ENCODE measurements at places on chromosomes 11 and 22.

DNA sequence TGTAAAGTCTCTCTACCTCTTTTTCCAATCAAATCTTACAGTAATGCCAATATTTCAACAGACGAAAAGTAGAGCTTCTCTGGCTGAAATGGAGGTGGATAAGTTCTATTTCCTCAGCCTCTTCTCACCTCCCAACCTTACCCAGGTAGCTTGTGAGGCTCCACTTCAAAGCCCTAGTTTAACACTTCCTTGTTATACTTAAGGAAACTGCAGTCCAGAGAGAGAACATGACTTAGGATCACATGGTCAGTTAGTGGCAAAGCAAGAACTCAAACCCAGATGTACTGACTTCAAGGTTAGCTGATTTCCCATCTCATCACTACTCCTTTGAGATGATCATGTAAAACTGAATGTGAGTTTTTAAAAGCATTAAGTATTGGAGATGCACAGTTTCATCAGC lies 32.5 kb downstream of the PAK1 start:
- no peak for DNase-seq

- DNase-seq, result peak; percentile 72
Observed at GRCh38 chr11:86632499-86633269, 39.7 kb downstream of the ME3 start.

GRCh38 chr11:8038811-8039529 lies 42.0 kb upstream of the TUB start:
- DNase-seq, result no peak

DNA sequence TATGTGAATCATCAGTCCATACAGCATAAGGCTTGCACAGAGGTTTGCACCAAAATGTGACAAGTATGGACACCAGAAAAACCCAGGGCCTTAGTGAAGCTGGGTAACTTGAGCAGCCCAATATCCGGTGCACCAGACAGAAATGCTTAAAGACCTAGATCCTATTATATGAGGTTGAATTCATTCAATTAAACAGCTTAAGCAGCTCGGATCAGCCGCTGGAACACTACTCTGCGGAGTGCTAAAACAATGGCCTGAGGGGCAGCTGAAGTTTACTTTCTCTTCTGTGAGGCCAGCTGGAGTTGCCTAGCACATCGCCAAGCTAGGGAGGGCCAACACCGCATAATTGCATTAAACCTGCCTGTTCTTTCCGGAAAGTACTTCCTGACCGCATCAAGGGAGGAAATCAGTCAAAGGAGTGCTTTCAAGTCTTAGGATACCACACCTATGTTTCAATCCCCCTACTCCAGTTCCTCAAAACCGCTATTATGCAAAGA lies 17.0 kb upstream of the FAM181B start:
- DNase-seq, result peak; percentile 8

DNA sequence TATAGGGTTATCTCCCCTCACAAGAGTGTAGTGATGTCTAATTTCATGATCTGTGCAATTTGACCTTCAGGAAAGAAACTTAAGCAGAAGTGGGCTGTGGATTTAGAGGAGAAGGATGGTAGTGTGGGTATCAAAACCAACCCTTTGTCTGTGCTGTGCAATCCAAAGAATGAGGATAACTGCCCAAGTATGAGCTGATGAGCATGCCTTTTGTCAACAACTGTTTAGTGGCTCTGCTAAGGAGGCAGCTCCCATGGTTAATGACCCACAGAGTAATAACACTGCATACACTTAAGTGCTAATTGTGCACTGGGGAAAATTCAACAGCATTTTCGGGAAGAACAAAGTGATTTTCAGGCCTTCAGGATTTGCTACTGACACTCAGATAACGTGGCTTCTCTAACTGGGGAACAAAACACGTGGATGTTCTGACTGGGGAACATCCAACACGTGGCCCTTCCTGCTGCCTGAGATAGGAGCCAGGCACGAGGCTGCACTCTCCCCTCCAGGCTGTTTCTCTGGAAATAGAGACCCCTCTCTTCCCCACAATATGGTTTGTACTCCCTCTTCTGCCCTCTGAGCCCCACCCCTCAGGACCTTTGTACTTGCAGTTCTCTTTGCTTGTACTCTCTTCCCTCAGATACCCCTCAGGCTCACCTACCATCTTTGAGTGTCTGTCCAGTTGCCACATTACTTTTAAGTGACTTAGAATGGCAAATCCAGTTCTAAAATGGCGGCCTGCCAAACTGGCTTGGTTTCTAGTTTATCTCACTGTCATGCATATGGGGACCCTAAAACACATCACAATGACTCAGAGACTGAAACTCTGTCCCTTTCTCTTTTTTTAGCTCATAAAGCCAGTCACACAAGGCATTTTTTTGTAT lies 234.9 kb upstream of the POU2AF2 start:
- no peak for DNase-seq

GRCh38 chr22:38631724-38632123 lies 24.5 kb downstream of the FAM227A start:
- DNase-seq, result peak; percentile 72

GRCh38 chr11:128868841-128869671 lies 2.0 kb upstream of the KCNJ1 start:
- no peak for DNase-seq

- DNase-seq, result no peak
Observed at GRCh38 chr11:125299061-125299615, 134.6 kb downstream of the PKNOX2 start.

GRCh38 chr22:46267431-46268279 lies at the start of gene TTC38:
TTC38 (plus strand) TSS chr22:46268008; CDS start chr22:46268040, 32 bp downstream.
- DNase-seq, result peak; percentile 87

GRCh38 chr11:10758957-10759356 lies 7.9 kb downstream of the CTR9 start:
- peak; percentile 39 for DNase-seq

DNA sequence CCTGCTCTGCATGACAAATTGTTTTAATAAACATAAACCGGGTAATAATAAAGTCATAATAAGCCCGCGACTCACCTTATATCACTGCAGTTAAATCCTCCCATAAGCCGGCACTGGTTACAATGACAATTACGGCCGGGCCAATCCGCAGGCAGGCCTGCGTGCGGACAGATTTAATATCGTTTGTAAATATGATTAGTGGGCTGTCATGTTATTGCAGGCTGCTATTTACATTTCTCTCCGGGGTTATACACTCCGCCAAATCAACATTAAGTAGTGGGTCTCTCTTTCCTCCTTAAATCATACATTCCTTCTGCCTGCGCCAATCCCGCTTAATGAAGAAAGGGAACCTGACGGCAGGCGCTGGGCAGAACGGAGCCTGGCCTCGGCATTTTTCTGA lies 51.8 kb upstream of the LMO1 start:
- no peak for DNase-seq

DNA sequence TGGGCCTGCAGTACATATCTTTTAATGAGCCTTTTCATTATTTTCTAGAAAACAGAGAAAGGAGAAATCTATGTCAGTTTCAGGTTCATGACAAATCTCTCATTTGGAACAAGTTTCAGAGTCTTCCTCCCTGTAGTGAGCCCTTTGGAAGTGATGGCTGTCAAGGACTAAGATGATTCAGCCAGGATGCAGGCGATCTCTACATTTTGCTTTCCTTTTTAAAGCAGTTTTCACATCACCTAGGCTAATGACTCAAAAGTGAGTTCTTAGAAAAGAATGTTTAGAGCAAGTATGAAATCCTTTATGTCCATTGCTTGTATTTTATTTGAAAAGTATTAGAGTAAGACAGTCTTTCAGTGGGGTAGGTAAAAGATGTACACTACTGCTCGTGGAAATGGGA lies 130.1 kb downstream of the TRPC6 start:
- DNase-seq, result no peak

DNA sequence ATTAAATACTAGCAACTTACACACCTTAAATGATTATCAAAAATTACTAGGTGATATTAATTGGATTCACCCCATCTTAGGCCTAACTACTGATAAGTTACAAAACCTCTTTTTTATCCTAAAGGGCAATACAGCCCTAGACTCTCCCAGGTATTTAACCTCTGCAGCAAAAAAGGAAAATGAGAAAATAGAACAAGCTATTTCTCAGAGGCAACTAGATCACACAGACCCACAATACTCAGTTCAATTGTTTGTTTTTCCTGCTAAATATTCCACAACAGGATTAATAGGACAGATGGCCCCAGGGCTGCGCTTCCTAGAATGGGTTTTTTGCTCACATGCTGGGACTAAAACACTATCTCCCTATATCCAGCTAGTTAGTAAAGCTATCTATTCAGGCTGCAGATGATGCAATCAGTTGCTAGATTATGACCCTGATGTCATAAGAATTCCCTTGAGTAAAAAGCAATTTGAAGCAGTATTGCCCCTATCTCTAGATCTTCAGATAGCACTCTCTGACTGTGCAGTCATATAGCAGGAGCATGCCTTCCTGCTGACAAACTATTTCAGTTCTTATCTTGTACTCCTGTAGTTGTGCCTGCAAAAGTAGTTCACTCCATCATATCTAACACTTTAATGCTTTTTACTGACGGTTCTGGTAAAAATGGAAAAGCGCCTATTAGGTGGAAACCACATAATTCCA lies 1595.5 kb upstream of the TENM4 start:
- DNase-seq, result peak; percentile 30

- DNase-seq, result no peak
Observed at GRCh38 chr11:122341477-122341876, 225.5 kb upstream of the BLID start.

Measured in NB4 (cell line).